Caudate nucleus (tissue), 63 donors: ENCODE measurements at places on chromosomes 4 and X.

DNA sequence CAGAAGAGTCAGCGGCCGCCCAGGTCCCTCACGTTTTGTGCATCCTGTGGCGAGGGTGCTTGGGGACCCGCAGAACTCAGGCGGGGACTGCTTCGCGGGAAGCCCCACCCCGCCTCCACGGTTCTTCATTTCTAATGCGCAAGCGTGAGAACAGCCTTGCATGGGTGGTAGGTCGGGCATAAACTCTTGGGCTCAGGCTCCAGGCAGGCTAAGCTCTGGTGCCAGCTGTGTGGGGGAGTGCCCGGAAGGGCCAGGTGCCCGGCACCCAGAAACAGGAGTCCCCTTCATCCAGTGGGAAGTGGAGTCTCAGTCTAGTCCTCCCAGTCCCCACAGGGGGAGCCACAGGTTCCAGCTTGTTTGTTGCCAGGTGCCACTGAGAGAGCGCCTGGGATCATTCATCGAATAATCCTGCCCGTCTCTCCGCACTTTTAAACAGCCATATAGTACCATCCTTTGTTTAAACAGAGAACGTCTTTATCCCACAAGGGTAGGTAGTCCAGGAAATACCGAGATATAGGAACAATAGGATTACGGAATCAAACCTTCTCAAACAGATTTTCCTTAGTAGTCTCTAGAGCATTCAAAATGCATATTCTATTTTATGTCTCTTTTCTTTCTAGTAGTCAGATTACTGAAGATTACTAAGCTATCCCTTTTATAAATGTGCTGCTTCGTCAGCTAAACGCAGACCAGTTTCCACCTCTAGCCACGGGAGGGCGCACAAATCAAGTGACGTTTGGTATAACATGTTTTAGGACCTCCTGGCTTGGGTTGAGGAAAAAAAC, 12.7 kb upstream of the RBBP7 start:
- DNase-seq: peak; percentile 27

- no peak for DNase-seq
Observed at GRCh38 chr4:4480205-4480604, 61.6 kb downstream of the STX18 start.

DNA sequence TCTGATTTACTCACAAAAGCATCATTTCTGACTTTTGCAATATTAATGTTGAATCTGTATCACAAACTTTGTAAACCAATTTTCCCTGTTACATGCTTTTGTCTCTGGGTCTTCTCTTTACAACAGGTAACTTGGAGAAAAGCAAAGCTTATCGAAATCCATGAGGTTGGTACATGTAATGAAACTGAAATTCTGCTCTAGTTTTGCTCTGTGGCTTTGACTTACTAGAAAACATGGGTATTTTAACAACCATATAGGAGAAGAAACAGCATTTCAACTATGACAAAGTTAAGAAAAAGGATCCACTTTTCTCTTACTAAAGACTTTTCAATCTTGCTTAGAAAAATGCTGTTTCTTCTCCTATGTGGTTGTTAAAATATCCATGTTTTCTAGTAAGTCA, 645.8 kb downstream of the STIM2 start:
- no peak for DNase-seq

- no peak for DNase-seq
Observed at GRCh38 chr4:145716200-145716599, 36.3 kb downstream of the C4orf51 start.

DNA sequence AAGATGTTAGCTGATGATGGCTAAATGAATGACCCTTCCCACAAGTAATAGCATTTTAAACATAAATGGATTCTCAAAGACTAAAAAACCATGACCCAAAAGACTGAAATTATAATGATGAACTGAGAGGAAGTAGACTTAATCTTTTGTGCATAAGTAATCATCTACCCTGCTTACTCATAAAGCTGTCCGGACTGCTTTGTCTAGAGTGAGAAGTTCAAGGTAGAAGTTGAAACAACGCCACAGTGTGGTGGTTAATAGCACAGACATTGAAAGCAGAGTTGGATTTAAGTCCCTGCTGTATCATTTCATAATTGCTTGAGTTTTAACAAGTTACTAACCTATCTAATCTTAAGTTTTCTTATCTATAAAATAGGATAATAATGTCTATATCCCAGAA, 346.6 kb downstream of the CENPC start:
- DNase-seq: no peak

DNA sequence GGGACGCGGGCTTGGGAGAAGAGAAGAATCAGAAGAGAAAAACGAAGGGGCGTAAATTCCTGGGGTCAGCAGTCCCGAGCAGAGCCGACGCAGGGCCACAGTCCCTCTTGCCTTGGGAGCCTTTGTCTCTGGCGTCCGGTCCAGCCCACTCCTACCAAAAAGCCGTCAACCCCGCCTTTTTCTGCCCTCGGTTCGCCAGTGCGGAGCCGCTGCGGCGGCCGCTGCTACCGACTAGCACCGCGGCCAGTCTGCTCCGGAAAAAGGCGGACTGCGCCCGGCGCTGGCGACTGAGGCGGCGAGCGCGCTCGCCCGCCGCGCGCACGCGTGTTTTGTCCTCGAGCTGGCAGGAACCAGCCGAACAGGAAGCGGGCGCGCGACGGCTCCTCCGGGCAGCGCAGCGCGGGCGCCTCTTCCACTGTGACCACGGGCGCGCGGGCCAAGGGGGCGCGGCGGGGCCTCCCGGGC, 502 bp downstream of the HNRNPDL start:
- DNase-seq: peak; percentile 73

- DNase-seq: no peak
Observed at GRCh38 chrX:97367125-97367524, 483.4 kb downstream of the RPA4 start.

DNA sequence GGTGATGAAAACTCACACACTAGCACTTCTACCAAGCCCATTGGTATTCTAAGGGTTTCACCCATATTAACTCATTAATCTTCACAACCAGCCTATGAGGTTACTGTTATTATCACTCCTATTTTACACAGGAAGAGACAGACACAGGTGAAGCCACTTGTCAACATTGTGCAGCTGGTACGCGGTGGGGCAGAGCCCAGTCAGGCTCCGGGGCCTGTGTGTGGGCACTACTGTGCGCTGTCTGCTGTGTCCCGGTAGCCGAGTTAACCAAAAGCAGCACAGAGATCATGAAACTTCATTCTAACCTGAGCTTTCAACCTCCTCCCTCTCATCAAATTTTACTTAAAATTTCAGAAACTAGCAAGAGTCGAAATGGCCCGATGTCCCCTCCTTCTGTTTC, 111.3 kb downstream of the PHKA2 start:
- DNase-seq: no peak

DNA sequence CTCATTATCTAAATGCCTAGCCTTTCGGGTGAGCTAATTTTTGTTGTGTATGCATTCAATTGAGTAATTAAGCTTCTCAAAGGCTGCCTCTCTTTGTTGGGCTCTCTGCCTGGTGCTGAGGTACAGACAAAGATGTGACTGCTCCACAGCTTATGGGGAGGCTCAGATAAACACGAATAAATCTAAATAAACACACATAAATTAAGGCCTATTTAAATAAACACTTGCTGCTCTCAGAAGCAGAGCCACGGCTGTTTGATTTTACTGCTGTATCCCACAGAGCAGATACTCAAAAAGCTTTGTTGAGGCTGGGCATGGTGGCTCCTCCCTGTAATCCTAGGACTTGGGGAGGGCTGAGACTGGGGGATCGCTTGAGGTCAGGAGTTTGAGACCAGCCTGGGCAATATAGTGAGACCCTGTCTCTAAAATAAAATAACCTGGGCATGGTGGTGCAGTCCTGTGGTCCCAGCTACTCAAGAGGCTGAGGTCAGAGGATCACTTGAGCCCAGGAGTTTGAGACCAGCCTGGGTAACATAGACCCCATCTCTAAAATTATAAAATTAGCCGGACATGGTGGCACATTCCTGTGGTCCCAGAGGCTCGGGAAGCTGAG, 8.4 kb upstream of the CD99 start:
- no peak for DNase-seq
